ENCODE measurements at places on chromosomes 13 and 19. TPM values are rescaled to one million over a fixed set of nuclear protein-coding genes. Genes with fewer than 3 reads are reported as not detected.

Gene EDNRB
- total RNA-seq = 6.6 TPM

DNA sequence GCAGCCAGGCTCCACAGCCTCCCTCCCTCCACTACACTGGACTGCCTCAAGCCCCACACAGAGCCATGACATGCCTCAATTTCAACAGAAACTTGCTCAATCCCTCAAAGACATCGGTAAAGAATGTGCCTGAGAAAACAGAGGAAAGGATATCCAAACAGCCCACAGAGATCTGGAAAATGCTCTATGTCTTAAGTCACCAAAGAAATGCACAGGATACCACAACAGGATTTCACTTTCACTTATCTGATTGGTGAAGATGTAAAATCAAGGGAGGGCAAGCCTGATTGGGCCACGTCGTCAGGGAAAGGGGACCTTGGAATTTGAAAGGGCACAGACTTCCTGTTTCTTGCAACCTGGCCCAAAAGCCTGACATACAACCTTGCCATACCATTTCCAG, 14.2 kb downstream of the CACNA1A start:
- no peaks in the 10 kb centered on the region for H3K36me3 ChIP-seq
- no peak overlapping the region for H3K27ac ChIP-seq
- no peak overlapping the region for H3K4me3 ChIP-seq
- H3K27me3 ChIP-seq = peaks cover 9% of the 10 kb centered on the region
- no peaks in the 10 kb centered on the region for H3K4me1 ChIP-seq

DNA sequence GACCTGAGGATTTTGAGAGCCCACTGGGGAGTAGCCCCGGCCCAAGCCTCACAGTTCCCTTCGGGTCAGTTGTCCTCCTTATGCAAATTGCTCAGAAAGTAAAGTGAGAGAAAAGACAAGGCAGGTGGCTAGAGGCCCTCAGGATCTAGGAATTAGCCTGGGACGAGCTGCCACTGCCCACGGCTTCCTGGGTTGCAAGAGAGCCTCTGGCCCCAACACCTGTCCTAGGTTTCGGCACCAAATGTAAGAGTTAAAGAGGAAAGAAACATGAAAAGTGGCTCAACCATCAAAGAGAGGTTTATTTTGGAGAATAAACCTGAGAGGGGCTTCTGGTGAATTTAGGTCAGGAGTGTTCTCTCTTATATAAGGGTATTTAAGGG, 25.6 kb downstream of the TMEM255B start:
- H3K4me3 ChIP-seq = no peak overlapping the region
- H3K36me3 ChIP-seq = no peaks in the 10 kb centered on the region
- no peaks in the 10 kb centered on the region for H3K4me1 ChIP-seq
- no peak overlapping the region for H3K27ac ChIP-seq
- DNase-seq = no peak

GRCh38 chr19:48681127-48681470, 8.3 kb upstream of the NTN5 start:
- no peaks in the 10 kb centered on the region for H3K27me3 ChIP-seq
- DNase-seq = no peak
- no peak overlapping the region for H3K4me3 ChIP-seq
- H3K4me1 ChIP-seq = peaks cover 21% of the 10 kb centered on the region
- no peak overlapping the region for H3K27ac ChIP-seq
- no peaks in the 10 kb centered on the region for H3K36me3 ChIP-seq

DNA sequence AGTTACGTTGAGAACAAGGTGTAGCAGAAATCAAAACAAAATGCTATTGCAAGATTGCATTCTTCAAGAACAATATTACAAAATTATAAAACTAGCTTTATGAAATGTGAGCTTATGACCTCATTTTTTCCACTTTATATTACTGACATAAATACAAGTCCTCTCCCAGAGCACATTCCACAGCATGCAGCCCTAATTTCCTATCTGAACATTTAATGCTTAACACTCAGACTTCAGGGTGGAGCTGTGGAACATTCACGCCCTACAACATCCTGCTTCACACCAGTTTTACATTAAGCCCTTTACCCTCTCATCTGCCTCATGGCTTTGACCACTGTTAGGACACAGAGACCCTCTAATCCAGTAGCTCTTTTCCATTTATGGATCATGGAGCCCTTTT, 65.5 kb downstream of the EPSTI1 start:
- no peak overlapping the region for H3K27ac ChIP-seq
- no peak overlapping the region for H3K4me3 ChIP-seq
- no peaks in the 10 kb centered on the region for H3K36me3 ChIP-seq
- H3K4me1 ChIP-seq = no peaks in the 10 kb centered on the region
- H3K27me3 ChIP-seq = no peaks in the 10 kb centered on the region
- no peak for DNase-seq

GRCh38 chr19:42207767-42208271, 9.7 kb downstream of the DEDD2 start:
- peaks cover 28% of the 10 kb centered on the region for H3K36me3 ChIP-seq
- H3K27ac ChIP-seq = peak overlapping the region; percentile 25
- DNase-seq = no peak
- H3K4me1 ChIP-seq = peaks cover 3% of the 10 kb centered on the region
- no peaks in the 10 kb centered on the region for H3K27me3 ChIP-seq
- H3K4me3 ChIP-seq = no peak overlapping the region

Gene ATP4B
- not detected for total RNA-seq

Measured in transverse colon (tissue), 4 donors.